CD8-positive, alpha-beta T cell (primary cell): ENCODE measurements at places on chromosomes 6 and 20.

DNA sequence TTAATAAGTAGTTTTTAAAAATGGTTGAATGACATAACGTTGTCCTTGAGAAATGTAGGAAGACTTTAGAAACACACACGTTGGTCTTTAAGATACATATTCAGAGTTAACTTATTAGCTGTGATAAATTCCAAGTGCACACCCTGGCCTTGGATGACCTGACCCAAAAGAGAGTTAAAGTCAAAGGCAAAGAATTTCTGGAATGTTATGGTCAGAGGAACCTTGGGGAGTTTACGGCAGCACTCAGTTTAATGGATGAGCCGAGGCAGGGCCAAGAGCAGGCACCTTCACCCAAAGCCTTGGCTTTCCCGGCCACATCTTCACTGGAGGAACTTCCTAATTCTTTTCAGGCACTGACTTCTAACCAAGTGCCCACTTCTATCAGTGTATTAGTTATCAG, 200.5 kb downstream of the SMOC2 start:
- DNase-seq = no peak

DNA sequence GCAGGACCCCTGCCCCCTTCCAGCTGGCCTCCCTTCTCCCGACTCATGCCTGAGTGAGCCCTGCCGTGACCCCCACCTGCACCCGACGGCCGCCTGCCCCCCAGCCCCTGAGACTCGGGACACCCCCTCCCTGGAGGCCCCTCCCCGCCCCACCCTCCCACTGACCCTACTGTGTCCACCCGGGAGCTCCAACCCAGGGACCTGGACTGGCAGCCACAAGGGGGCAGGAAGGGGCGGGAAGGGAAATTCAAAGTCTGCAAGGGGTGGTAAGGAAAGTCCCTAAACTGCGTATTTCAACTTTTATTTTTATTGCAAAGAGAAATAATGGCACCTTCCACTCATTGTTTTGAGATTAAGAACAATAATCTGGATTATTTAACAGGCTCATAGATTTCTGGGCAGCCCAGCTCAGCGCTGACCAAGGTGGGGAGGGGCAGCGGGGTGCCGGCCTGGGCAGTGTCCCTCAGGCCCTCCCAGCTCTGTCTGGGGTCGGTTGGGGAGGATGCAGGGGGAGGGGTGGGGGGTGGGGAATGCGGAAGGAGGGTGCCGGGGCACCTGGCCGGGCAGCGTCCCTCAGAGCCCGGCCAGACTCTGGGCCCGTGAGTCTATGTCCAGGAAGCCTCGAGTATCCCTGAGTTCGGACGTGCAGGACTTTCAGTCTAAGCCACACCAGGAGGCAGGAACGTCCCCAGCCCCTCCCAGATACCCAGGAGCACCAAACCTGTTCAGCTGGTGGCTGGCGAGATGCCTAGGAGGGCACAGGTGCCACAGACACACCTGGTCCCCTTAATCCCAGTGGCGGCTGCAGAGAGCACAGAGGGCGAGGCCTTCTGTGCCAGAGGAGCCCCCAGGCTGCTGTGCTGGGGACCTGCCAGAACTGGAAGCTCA, 1.3 kb upstream of the PTK6 start:
- no peak for DNase-seq

DNA sequence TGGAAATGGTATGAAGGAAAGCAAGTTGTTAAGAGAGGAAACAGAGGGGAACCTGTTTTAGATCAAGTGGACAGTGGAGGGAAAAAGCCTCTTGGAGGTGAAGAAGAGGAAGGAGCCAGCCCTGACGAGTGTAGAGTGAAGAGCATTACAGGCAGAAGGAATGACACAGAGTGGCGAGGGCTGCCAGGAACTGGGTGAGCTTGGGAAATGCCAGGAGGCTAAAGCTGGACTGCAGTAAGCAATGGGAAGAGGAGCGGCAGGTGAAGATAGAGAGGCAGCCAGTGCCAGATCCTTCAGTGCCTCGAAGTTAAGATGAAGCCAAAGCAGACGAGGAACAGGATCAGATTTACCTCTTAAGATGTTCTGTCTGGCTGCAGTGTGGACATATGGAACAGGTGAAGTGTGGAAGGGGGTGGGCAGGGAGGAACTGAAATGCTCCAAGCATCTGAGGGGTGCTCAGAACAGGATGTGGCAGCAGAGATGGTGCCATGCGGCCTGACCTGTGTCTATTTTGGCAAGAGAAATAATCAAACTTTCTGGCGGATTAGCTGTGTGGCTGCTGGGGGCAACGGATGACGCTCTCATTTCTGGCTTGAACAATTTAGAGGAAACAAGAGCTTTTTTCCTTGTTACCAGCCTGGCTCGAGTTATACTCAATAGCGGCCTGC, 748.4 kb downstream of the PTPRT start:
- no peak for DNase-seq

- no peak for DNase-seq
These were observed 10.1 kb upstream of the CFAP206 start for GRCh38 chr6:87397656-87398055.

GRCh38 chr6:17621003-17621402, 20.9 kb downstream of the FAM8A1 start:
- no peak for DNase-seq

GRCh38 chr6:6439778-6440177, 119.3 kb upstream of the F13A1 start:
- no peak for DNase-seq
